MG63 (cell line): ENCODE measurements at places on chromosomes 7 and 10. TPM values are rescaled to one million over a fixed set of nuclear protein-coding genes. Genes with fewer than 3 reads are reported as not detected.
A peak's percentile ranks its signal among the peaks of the same experiment; 100 is the strongest.

DNA sequence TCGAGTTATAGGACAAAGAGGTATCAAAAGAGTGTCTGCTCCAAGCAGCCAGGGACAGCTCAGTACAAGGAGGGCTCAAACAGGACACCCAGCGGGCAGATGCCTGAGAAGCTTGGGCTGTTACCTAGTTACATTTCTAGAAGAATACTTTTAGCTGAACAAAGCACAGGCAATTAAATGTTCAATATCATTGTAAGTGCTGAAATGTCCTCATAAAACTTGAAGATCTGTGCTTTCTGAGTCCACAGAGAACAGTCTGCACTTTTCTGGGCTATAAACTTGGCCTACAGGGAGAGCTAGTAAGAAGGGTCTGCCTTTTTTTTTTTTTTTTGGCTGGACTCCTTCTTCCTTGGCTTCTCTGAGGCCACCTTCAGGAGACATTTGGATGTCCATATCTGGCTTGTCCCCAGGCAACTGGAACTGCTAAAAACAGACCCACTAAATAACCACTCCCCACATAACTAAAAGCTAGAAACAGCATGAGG, 123.2 kb downstream of the SLC16A9 start:
- no peak for DNase-seq

GRCh38 chr7:51456-52068, 140.8 kb upstream of the FAM20C start:
- no peak for DNase-seq

DNA sequence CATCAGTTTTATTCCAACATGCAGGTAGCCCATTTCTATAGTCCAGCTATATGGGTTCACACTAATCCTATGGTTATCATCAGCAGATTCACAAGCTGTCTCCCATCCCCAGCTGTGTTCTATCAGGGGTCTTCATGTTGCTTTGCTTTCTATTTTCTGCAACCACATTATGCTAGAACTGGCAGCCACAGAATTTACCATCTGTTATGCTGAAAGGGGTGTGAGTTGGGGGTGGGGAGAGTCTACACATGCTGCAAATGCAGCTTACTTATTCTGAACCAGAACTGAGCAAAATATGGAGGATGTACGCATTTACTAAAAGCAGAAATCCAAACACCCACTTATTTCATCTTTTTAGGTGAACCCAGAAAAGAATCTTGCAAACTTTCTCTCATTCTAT, 32.9 kb downstream of the SHTN1 start:
- DNase-seq, result no peak

DNA sequence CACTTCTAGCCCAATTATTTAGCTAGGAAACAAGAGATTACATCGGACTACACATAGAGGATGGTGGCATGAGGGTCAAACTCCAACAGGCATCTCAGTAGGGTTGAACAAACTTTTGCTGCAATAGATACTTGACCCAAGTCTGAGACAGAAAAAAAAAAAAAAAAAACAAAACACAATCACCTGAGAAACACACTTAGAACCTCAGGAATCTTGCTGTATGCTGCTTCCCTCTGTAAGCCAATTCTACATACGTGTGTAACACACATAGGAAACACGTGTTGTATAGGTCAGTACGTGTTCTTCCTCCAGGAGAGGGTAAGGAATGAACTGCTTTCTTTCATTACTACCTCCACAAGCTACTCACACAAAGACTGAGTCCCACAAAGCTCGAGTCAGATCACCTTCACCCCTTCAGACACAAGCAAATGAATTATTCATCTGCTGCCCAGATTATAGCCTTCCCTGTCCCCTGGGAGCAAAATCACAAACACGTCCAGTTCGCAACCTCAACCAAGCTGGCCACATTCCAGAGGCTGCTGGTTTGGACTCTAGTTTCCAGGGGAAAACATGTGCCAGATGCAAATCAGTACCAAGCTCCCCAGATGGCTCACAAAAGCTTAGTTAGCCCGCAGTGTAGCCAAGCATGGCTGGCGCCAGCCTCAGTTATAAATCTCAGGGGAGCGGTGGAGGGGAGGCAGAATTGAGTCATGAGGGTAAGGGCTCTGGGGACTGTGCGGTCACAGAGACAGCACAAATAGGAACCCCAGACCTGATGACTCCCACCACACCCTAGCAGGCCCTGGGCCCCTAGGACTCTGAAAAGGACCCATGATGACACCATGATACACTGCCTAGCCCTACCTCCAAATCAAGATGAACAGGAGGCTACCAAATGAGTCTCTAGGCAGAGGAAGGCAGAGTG, 15.1 kb downstream of the PSAP start:
- DNase-seq, result peak; percentile 91

DNA sequence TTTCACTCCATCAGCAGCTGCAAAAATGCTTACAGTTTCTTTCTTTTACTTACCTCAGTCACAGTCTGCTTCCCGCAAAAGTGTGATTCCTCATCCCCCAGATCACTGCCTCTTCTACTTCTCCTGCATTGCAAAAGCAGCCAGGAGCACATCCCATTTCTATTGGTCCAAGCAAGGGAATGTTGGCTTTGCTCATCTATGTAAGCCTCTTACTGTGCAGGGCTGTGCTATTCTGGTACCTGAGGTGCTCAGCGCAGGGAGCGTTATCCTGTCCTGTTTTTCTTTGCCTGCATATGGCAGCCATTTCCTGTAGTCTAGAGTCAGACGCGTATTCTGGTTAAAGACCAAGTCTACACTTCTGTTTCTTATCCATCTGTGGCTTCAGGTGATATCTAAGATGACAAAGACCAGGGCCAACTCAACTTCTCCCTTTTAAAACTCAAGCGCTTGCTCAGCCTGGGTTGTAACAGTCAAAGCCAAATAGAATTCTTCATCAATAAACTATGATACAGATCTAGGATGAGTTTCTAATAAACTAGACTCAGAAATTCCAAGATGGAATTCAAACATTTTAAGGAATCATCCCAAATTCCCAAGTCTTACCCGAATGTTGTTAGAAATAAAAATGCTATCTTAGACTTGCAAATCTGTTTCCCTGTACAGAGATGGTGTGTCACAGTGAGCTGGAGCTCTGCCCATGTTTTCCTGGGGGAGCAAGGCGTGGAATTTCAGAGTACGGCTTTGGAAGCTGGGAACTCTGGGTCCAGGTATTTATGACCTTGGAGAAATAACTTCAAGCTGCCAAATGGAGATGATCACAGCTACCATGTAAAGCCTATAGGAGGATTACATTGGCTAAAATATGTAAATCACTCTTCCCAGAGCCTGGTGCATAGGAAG, 6.1 kb upstream of the RBM17 start:
- no peak for DNase-seq

DNA sequence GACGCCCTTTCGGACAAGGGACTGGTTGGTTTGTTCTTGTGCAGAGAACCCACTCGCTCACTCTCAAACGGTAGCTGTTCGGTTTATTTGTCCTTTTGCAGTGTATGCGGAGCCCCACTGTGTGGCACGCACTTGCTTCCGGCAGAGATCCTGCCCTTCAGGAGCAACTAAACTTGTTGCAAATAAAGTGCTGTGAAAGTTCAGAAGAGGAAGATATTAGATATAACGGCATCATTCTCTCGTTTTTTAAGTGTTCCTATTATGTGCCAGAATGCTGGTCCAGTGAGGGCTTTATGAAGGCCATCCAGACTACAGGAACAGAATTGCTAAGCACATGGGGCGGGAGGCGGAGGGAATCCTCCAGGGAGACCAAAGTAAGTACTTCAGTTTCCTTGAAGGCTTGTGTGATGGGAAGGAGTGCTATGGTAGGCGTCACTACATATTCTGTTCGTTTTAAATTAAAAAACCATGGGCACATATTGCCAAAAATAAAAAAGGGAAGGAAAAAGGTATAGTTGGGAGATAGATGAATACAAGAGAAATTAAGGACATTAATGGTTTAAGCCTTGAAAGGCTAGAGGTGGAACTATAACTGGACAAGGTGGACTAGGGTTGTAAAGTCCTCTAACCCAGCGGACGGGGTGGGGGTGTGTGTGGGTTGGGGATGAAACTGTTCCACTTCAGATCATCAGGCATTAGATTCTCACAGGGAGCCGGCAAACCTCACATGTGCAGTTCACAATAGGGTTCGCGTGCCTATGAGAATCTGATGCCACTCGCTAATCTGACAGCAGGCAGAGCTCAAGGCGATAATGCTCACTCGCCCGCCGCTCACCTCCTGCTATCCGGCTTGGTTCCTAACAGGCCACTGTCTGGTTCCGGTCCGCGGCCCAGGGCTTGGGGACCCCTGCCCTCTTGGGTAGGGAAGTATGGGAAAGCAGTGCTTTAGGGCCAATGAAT, 704 bp upstream of the ERLIN1 start:
- peak; percentile 46 for DNase-seq

DNA sequence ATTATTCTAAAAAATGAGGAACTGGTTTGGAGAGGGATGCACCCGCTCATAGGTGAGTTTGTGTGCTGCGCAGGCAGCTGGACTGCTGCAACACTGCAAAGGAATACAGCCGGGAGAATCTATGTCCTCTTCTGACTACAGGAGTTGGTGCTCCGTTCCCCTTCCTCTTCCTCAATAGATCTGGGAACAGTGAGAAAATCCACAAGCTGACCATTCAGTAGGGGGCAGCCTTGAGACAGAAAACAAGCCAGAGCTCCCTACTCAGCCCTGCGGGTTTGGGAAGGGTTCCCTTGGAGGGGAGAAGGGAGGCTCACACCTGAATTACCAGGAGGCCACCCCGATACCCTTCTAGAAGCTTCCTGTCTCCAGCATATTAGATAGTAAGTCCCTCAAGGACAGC, 87.3 kb upstream of the FOXI2 start:
- DNase-seq, result no peak

DNA sequence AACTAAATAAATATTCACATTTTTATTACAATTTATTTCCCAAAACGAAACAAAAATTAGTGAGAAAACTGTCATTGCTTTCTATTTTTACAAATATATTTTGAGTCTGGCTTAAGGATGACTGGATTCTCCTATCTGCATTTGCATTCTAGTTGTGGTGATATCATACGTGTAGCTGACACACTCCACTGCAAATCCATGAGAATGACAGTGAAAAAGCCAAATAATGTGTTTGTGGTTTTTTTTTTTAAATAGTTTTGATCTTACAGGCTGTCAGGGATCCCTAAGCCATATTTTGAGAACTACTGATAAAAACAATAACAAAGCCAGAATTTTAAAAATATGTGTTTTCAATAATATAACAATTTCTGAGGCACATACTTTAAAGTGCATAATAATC, 5.8 kb upstream of the STAMBPL1 start:
- no peak for DNase-seq

DNA sequence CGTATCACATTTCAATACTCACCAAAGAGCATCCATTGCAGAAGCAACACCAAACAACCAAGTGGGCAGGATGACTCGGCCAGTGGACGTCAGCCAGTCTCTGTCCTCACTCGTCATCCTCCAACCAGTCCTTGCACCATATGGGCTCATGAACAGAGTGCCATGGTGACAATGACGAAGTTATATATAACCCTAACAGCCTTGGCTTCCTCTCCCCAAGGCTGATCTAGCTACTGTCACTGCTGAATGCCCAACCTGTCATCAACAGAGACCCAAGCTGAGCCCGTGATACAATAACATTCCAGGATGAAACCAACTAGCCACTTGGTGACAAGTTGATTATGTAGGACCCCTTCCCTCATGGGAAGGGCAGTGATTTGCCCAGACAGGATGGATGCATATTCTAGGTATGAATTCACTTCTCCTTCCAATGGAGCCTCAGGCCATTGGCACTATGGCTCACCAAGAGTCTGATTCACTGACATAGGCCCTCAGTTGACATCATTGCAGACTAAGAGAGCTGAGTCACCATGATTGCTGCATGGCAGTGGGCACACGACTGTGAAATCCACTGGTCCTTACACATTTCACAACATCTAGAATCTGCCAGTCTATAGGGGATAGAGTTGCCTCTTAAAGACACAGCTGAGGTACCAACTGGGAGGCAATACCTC, 26.3 kb upstream of the PPIF start:
- DNase-seq, result peak; percentile 89

Gene TNKS2
- total RNA-seq, result 12.8 and 19.2 TPM in 2 replicates

DNA sequence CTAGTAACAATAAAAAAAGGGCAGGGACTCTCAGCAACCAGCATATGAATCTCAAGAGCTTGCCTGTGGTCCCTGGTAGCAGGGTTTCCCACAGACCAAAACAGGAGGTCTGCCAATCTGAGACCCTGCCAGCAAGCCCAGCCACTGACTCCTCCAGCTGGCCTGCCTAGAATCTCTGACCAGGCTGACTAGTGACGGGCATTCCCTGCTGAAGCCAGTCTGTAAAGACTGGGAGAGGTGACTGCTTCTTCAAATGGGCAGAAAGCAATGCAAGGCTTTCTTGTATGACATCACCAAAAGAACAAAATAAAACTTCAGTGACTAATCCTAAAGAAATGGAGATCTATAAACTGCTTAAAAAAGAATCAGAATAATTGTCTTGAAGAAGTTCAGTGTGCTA, 249.4 kb downstream of the TCF7L2 start:
- DNase-seq, result peak; percentile 70

DNA sequence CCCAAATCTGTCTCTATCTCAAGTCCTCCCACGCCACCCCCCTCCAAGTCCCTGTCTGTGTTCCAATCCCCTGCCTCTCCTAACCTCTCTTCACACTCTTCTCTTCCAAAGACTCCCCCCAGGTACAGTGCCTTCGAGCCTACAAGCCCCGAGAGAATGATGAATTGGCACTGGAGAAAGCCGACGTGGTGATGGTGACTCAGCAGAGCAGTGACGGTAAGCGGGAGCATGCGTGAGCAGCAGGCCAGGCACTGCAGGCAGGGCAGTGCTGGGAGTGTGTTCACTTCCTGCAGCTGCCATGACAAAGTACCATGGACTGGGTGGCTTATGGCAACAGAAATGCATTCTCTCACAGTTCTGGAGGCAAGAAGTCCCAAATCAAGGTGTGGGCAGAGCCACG, 23.4 kb downstream of the ARHGEF5 start:
- no peak for DNase-seq

GRCh38 chr10:88089498-88089897, 226.1 kb downstream of the PTEN start:
- DNase-seq, result peak; percentile 47

Gene COL28A1
- not detected in 2 replicates for total RNA-seq
